ENCODE measurements at places on chromosomes 2 and 18. TPM values are rescaled to one million over a fixed set of nuclear protein-coding genes. Genes with fewer than 3 reads are reported as not detected.

AQP12A gene
- not detected for total RNA-seq

CPO gene
- total RNA-seq: not detected

RFX8 gene
- total RNA-seq: not detected

CRYBA2 gene
- not detected for total RNA-seq

CRYGD gene
- total RNA-seq: not detected

DTNA gene
- 0.98 TPM for total RNA-seq

AFF3 gene
- not detected for total RNA-seq
